ENCODE measurements at places on chromosomes 4 and X.
A peak's percentile ranks its signal among the peaks of the same experiment; 100 is the strongest.

DNA sequence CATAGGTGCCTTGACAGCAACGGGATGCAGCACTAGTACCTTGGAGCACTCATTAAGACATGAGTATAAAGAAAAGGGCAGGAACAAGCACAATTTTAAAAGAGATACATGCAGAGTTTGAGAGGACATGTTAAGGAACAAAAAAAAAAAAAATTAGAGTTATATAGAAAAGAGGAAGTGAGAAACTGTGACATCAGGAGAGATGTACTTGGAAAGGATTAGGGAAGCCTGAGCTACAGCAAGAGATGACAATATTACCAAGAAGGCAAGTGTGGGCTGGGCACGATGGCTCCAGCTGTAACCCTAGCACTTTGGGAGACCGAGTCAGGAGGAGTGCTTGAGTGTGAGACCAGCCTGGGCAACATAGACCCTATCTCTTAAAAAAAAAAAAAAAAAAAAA is 37.4 kb downstream of the GPR143 start:
- DNase-seq, result no peak

DNA sequence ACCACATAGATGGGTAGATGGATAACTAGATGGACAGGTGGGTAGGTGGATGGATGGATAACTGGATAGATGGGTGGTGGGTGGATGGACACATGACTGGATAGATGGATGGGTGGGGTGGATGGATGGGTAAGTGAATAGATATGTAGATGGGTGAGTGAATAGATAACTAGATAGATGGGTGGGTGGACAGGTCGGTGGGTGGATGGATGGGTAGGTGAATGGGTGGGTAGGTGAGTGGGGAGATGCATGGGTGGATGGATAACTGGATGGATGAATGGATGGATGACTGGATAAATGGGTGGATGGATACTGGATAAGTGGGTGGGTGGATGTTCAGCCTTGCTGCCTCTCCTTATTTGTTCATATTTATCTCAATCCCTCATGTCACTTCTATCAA is 52.1 kb upstream of the MTNR1A start:
- DNase-seq, result no peak

GRCh38 chr4:174699654-174700053 is 129.4 kb downstream of the GLRA3 start:
- no peak for DNase-seq

DNA sequence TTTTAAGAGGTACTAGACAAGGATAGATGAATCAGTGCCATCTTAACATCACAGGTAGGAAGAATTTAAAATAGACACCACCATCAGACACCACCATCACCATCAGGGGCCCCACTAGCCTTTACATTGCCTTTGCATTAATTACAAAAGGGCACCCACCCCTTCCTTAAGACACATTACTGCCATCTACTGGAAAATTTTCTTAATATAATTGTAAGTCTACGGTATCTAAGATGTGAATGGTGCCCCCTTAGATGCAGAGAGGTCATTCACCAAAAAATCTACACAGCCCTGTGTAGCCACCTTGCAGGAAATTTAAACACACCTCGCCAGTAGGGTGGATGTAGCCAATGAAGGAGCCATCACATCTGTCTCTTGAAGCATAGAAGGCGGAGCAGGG is 184.1 kb downstream of the MID1IP1 start:
- no peak for DNase-seq

GRCh38 chr4:66367043-66367660 is 696.9 kb upstream of the EPHA5 start:
- DNase-seq, result no peak

DNA sequence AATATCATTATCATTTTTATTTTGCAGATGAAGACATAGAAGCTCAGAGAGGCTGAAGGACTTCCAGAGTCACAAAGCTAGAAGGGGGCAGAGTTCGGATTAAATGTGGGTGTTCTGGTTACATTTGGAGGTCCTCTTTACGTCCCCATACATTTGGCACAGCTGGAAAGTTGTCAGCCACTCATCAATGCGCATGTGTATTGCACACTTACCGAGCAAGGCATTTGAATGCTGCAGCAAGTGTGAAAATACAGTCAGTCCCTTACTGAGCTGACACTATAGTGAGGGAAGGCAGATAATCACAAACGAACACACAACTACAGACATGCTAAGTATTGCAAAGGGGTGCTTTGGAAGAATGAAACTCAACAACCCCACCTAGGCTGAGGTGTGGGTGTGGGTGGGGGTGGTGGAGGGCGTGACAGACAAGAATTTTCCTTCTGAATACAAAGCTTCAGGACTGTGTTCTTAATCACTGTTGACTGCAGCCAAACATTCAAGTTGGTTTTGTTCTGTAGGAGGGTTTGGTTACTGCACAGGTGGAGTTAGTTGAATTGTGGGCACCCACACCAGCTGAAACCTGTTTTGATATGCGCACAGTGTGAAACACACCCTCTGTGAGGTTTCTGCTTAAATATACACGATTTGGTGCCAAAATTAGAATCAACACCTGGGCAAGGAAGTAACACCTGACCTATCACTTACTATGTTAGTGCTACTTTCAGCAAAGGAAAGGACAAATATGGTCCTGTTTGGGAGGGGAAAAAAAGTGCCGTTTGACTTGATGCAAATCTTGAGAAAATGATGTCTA is 72.4 kb downstream of the COQ2 start:
- no peak for DNase-seq

DNA sequence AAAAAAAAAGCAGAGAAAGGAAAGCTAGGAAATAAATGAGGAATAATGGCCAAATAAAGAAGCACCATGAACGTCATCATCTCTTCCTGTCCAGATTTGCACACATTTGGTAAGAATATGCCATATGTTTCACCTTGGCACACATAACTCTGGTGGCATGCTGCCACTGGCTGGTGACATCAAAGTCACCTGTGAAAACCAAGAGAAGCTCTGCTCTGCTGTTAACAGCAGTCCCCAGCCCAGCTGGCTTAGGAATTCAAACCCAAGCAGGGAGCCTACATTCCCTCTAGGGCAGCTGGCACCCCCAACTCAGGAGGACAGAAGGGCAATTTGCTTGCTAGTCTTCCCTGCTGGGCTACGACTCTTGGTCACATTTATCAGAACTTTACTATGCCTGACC is 77.6 kb downstream of the RASL11B start:
- DNase-seq, result no peak

GRCh38 chr4:23789762-23790161 is 100.1 kb downstream of the PPARGC1A start:
- DNase-seq, result no peak

DNA sequence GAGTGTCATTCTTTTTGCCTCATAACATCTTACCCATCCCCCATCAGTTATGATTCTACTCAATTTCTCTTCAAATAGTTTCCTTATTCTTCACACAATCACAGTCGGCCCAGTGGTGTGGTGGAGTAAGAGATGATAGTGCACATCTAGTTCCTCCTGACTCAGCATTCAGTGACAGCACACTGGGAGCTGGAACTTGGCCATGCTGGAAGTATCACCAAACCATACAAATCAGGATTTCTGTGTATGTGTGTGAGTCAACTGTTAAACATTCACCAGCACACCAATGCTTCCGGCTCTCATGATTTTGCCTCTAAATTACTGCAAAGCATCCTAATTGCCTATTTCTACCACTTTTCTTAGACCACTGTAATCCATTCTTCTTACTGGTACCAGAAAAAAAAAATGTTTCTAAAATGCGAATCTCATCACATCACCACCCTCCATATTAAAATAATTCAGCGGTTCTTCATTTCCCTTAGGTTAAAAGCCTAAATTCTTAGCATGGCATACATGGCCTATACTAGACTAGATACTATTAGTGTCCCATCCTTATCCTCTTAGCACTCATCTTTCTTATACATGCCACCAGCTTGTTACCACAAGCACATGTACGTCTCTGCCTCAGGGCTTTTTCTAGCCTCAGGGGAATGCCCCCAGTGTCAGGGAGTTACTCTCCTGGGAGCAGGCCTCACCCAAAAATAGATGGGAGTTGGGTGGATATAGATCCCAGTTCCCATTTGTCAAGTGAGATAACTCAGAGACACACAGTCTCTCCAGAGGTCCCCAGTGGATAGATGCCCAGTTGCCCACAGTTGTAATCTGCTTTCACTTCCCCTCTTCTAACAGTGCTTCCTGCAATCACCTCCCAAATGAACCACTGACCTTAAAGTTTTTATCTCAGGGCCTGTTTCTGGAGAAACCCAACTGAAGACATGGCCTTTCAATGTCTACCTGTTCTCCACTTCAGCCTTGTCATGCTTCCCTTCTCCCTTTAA is 49.2 kb upstream of the DDX53 start:
- DNase-seq, result no peak

DNA sequence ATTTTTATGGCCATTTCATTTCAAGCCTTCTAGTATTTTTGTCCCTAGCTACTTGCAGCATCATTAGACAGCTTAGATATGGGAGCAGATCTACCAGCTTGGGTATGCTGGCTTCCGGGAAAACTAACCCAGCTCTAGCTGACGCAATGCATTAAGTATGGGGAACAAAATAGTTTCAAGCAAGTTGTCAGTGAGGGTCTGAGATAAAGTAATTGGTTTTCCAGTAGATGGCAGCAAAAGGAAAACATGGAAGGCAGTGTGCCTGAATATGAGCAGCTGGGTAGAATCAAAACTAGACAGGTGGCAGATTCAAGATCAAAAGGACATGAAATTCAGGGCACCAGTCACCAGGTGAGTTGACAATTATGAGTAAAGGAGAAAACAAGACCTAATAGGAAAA is 340.9 kb upstream of the CTSO start:
- no peak for DNase-seq

DNA sequence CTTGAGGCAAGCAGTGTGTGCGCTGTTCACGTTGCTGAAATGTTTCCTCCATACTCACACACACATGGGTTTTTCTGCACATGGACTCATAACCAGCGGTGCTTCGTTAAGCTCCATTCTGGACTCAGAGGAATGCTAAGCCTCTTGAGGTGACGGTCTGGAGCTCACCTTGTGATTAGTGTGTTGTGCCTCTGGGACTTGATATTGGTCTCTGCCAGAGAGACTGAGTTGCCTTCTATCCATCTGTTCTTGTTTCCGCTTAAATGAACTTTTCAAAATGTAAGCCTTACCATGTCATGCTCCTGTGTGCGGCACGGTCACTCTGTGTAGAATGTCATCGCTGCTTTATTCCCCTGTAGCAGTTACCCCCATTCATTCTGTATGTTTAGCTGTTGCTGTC is 42.5 kb downstream of the ADD1 start:
- no peak for DNase-seq

GRCh38 chr4:168076989-168077725 is 15.2 kb upstream of the ANXA10 start:
- DNase-seq, result peak; percentile 48

DNA sequence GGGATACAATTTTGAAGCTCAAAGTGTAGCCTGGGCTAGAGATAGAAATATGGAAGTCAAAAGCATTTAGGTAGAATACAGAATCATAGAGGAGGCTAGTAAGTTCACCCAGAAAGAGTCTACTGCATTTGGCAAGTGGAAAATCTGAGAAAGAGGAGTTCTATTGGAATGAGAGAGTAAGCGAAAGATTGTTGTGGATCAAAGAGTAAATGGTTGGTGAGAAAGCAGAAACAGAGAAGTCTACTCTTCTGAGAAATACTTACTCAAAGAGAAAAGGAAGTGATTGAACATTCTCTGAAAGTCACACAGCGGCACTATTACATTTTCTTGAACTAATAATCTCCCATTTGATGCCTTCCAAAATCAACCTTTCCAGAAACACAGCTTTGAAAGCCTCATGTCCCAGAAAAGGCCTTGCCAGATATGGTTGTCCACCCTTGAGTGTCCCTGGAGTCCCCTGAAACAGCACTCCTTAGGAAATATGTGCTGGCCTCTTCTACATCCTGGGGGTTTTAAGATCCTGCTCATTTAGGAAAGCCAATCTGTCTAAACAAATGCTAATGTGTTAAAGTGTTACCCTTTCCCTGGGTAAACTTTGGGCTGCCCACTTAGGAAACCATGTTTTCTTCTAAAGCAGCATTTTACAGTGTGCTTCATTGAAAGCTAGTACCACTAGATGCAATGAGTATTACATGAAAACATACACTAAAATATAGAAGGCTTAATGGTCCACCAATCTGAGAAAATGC is 132.6 kb downstream of the INPP4B start:
- no peak for DNase-seq

GRCh38 chr4:8736090-8736825 is 135.4 kb downstream of the HMX1 start:
- DNase-seq, result no peak

- peak; percentile 56 for DNase-seq
Observed at GRCh38 chr4:98482847-98483806, 175.3 kb downstream of the TSPAN5 start.

GRCh38 chr4:163344147-163345125 is 744 bp downstream of the NPY5R start:
- DNase-seq, result no peak

DNA sequence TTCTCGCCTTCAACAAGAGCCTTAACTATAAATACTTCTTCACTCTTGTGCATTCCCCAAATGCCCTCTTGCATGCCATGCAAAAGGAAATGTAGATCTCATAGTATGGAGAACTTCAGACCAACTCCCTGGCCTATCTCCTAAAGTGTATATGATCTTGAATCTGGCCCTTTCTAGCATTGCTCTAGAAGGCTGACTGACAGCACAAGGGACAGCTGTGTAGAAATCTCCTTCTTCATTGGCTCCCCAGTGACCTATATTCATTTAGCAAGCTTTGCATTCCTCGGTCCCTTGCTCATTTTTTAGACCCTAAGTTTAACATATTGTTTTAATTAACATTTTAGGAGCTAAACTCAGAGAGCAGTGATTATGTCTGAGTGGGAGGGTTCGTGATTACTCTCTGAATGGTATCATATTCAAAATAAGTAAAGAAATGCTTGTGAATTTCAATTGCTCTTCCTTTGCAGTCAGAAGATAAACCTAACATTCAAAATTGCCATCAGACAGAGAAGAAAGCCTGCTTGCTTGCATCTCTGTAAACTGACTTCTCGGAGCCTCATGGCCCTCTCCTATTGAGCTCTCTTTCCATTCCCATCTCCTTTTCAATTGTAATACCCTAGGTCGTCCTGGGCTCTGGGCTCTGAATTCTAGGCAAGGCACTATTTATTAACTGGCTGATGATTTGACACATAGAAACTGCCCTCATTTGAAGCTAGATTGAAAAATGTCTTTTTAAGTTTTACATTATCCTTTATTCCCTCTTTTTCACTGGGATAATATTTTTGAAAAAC is 120.3 kb upstream of the PRKG2 start:
- no peak for DNase-seq

DNA sequence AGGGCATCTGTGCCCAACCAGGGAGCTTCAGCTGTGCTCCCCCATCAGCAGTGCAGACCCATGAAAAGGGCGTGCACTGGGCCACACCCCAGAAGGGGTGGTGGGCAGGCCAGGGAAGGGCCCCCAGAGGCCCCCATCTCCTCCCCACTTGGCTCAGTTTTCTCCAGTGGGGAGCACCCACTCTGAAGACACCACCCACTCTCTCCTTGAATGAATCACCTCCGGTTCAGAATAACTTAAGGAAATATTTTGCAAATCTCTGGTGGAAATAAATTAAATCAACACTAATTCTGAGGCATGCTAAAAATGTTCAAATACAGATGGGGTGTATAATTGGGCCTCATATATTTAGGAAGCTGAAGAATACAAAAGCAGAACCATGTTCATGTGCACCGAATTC is 41.3 kb upstream of the PPP2R2C start:
- DNase-seq, result no peak
